ENCODE measurements at places on chromosomes 5 and 9.

DNA sequence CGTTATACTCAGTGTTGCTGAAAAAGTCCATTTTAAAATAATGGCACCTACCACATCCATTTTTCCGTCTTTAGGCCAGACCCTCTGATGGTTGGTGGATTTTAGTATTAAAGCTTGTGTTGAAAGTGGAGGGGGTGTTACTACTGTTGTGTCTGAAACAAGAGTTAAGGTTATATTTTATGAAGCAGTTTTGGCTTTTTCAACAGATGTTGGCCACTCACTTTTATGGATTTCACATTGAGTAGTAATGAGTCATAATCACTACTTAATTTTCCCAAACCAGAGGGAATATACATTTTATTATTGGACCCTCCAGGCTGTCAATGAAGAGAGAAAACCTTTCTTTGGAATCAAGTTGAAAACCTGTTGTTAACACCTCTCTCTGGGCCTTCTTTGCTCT lies 88.0 kb downstream of the TRIO start:
- DNase-seq, result no peak

GRCh38 chr5:11903614-11904264 lies 507 bp downstream of the CTNND2 start:
- DNase-seq, result peak; percentile 41

DNA sequence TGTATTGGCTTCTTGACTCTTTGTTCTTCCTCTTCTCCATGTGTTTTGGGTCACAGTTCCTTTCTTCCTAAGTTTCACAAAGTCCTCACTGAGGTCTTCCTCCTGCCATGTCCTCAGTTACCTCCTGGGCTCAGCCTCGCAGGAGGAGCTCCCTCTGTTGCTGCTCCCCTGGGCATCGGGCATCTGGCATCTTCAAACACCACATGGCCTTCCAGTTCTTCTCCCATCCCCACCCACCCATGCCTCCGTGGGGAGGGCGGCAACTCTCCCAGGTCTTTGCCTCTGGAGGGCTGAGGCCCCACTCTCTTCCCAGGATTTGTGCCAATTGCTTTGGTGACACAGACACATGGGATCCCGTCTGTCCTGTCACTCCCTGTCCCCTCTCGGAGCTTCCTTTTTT lies 22.8 kb downstream of the MRPL36 start:
- DNase-seq, result no peak

DNA sequence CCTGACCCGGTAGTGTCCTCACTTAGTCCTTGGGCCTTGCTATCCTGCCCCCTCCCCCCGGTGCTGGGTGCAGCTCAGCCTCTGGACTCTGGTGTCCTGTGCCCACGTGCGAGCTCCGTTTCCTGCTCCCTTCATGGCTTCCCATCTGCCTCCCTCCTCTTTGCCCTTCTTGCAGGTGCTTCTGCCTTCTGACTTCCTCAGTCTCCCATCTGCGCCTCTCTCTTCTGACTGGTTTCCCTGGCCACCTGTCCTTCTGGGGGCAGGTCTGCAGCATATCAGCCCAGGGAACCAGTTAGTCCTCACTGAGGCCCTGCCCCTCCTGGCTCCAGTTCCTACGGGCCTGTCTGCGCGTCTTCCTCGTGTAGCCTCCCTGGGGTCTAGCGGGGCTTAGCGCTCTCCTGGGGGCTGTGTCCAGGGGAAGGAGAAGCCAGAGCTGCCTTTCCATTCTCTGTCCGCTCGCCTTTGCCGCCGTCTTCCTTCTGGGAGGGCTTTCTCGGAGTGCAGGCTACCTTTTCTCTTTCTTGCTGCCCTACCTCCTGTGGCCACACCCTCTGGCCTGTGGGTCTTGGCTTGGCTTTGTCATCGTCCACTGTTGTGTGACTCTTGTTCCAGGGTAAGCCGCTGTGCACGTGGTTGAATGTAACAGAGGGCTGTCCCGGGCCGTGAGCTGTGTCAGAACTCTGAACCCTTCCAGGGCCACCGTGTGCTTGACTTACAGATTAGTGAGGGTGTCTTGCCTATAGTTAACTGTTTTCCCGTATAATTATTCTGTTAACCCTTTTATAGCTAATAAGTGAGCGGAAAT lies 51.8 kb downstream of the EHMT1 start:
- DNase-seq, result no peak

GRCh38 chr5:122341087-122341486 lies 29.1 kb downstream of the SNCAIP start:
- DNase-seq, result no peak

DNA sequence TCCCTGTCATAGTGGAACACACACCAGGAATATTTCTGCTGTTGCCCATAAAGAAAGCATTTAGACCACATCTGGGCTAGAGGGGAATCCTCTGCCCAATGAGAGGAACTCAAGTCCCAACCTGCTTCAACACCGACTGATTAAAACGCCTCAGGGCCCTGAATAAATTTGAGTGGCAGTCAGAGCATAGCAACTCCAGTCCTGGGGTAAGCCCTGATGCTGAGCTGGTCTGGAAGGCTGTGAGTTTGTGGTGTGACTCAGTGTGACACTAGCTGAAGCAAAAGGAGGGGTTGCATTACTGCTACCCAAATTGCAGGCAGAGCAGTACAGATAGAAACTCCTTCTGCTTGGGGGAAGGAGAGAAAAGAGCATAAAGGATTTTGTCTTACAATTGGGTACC lies 148.3 kb downstream of the PRDM9 start:
- DNase-seq, result no peak

All from mesothelial cell of epicardium (in vitro differentiated cells).